M059J (cell line): ENCODE measurements at places on chromosomes 1 and 21. TPM values are rescaled to one million over a fixed set of nuclear protein-coding genes. Genes with fewer than 3 reads are reported as not detected.

The RGS8 gene
- not detected in 2 replicates for total RNA-seq

The CA6 gene
- not detected in 2 replicates for total RNA-seq

The FCGR2B gene
- not detected in 2 replicates for total RNA-seq

The OR2L2 gene
- not detected in 2 replicates for total RNA-seq

The CD2 gene
- total RNA-seq = not detected in 2 replicates

The TRIM67 gene
- 0.10 and 0.20 TPM in 2 replicates for total RNA-seq

The NUP210L gene
- not detected in 2 replicates for total RNA-seq

The KRTAP22-2 gene
- not detected in 2 replicates for total RNA-seq

The GPR161 gene
- 9.2 and 15.2 TPM in 2 replicates for total RNA-seq

The CD244 gene
- total RNA-seq = not detected in 2 replicates

The ATP1A2 gene
- total RNA-seq = 0.05 TPM in 1 of 2 replicates, not detected in the other

The LCE3C gene
- not detected in 2 replicates for total RNA-seq

The MATN1 gene
- total RNA-seq = 0.10 TPM in 1 of 2 replicates, not detected in the other

The RRP1B gene
- 23.8 and 42.8 TPM in 2 replicates for total RNA-seq

The WNT4 gene
- total RNA-seq = 0.05 TPM in 1 of 2 replicates, not detected in the other

The GDAP2 gene
- total RNA-seq = 13.5 and 24.6 TPM in 2 replicates

The KRTAP19-1 gene
- not detected in 2 replicates for total RNA-seq

The CYP4A11 gene
- total RNA-seq = not detected in 2 replicates

The PHTF1 gene
- total RNA-seq = 72.3 and 77.3 TPM in 2 replicates

The RPE65 gene
- not detected in 2 replicates for total RNA-seq

The E2F2 gene
- 2.8 and 3.6 TPM in 2 replicates for total RNA-seq

The UQCRHL gene
- 1.4 TPM in 2 replicates for total RNA-seq

The RGSL1 gene
- not detected in 2 replicates for total RNA-seq

The SH2D2A gene
- 0.71 TPM in 1 of 2 replicates, not detected in the other for total RNA-seq

The C1QTNF12 gene
- not detected in 2 replicates for total RNA-seq

The RNU1-3 gene
- not detected in 2 replicates for total RNA-seq

The GPA33 gene
- total RNA-seq = 0.02 and 0.12 TPM in 2 replicates

The PIK3CD gene
- 5.4 and 8.5 TPM in 2 replicates for total RNA-seq

The HTR6 gene
- not detected in 2 replicates for total RNA-seq

The SLFNL1 gene
- total RNA-seq = 0.15 TPM in 1 of 2 replicates, not detected in the other

The LCE1B gene
- total RNA-seq = not detected in 2 replicates

The LCE1C gene
- total RNA-seq = not detected in 2 replicates

The CR2 gene
- not detected in 2 replicates for total RNA-seq

The SPRR2B gene
- not detected in 2 replicates for total RNA-seq

The CENPF gene
- 45.5 and 83.9 TPM in 2 replicates for total RNA-seq

The GUCA2B gene
- total RNA-seq = not detected in 2 replicates

The TXNIP gene
- total RNA-seq = 651 and 749 TPM in 2 replicates

The SLC44A5 gene
- 0.12 TPM in 1 of 2 replicates, not detected in the other for total RNA-seq

The ZBTB8B gene
- total RNA-seq = 0.02 and 0.32 TPM in 2 replicates

The FALEC gene
- not detected in 2 replicates for total RNA-seq

The AK2 gene
- 255 and 332 TPM in 2 replicates for total RNA-seq

The PLPPR4 gene
- total RNA-seq = 10.5 and 12.3 TPM in 2 replicates

The ATP1A1 gene
- 94.3 and 134 TPM in 2 replicates for total RNA-seq

The RPTN gene
- not detected in 2 replicates for total RNA-seq

The MROH9 gene
- not detected in 2 replicates for total RNA-seq

The IVL gene
- not detected in 2 replicates for total RNA-seq

The SAMD13 gene
- 0.20 and 2.3 TPM in 2 replicates for total RNA-seq

The PLEKHN1 gene
- 2.4 and 4.5 TPM in 2 replicates for total RNA-seq

The SFN gene
- 0.76 TPM in 1 of 2 replicates, not detected in the other for total RNA-seq

The KCNN3 gene
- total RNA-seq = 0.37 TPM in 1 of 2 replicates, not detected in the other

The MFSD2A gene
- 1.2 and 2.3 TPM in 2 replicates for total RNA-seq

The CFH gene
- total RNA-seq = 58.0 and 76.5 TPM in 2 replicates

The ARHGEF16 gene
- 0.59 and 3.0 TPM in 2 replicates for total RNA-seq

The EPS8L3 gene
- total RNA-seq = not detected in 2 replicates
